ENCODE measurements at places on chromosomes 3 and 15.
A peak's percentile ranks its signal among the peaks of the same experiment; 100 is the strongest.

GRCh38 chr15:55108858-55109518 lies 87.8 kb downstream of the RSL24D1 start:
- DNase-seq = no peak

DNA sequence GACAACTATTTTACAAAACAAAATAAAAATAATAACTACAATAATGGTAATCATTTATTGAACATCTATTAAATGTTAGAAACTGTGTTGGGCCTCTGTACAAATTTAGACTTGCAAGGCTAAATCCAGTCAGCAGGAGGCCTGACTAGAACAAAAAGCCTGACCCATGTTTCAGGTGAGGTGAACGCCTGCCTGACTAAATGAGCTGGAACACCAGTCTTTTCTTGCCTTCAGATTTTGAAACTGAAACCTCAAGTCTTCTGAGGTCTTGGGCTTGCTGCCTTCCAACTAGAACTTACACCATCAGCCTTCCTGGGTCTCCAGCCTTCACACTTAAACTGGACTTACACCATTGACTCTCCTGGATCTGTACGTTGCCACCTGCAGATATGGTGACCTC lies 706.9 kb downstream of the TBL1XR1 start:
- DNase-seq = no peak

GRCh38 chr15:99749386-99749785 lies 16.1 kb upstream of the LYSMD4 start:
- DNase-seq = no peak

DNA sequence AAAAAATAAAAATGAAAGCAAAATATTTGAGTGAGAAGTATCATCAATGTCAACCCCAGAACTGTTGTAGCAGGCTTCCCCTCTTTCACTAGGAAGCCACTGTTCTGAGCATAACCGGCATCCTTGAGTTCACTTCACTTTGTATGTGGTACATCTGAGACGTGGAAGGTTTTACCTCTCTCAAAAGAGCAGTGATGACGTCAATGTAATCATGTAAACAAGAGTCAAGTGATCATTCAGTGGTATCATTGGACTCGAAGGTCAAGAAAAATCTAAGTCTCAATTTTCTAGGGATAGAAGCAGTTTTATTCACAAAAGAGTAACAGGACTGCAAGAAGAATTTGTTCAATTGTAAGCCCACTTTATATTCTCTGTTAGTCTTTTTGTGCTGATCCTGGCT lies 339.8 kb upstream of the THRB start:
- DNase-seq = no peak

DNA sequence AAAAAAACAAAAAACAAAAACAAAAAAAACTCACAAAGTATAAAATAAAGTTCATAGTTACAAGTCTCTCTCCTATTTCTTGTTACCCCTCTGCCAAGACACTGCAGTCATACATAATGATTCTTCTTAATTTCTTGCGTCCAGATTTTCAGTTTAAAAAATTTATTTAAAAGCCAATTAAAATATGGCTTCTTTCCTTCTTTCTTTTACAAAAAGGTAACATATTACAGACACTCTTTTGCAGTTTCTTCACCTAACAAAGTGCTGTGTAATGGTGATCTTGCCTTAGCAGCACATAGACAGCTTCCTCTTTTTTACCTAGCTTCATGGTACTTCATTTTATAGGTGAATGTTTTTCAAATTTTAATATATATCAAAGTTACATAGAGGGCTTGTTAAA lies 136.1 kb upstream of the SGO1 start:
- DNase-seq = no peak

GRCh38 chr3:177973241-177973840 lies 562.9 kb upstream of the KCNMB2 start:
- DNase-seq = no peak

DNA sequence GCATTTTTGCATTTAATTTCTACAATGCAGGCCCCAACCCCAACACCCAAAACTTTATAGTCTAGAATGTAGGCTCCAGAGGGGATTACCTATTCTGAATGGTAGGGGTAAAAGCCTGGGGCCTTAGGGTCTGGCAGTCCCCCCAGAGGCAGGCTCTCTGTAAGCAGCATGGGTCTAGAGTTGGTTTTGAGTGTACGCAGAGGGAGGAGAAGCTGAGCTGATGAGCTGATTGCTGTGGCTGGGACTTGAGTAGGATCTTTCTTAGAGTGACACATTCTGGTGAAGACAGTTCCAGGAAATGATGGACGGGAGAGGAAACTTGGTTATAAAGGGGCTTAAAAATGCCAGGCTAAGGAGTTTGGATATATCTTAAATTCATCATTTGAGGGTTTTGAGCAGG lies 2.1 kb downstream of the LPP start:
- no peak for DNase-seq

DNA sequence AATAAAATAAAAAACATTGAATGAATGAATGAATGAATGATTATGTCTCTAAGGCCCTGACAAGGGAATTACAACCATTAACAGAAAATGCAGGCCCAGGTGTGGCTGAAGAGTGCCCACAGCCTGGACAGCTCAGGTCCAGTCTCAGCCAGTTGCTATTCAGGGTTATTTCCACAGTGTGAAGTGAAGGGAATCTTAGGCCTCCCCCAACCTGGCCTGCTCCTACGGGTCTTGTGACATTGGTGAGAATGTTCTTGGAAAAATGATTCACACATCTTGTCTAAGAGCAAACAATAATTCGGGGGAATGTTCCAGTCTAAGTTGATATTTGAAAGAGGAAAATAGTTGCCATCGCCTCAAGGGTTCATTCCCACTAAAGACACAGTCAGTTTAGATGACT lies 37.0 kb downstream of the MINDY4B start:
- no peak for DNase-seq

GRCh38 chr15:62769604-62770003 lies 272.9 kb upstream of the TPM1 start:
- peak; percentile 57 for DNase-seq

- DNase-seq = no peak
These were observed 919.6 kb upstream of the EPHA6 start for GRCh38 chr3:95894820-95895219.

- DNase-seq = no peak
These were observed 21.0 kb downstream of the PAQR5 start for GRCh38 chr15:69319384-69320375.

- no peak for DNase-seq
These were observed 73.5 kb downstream of the SCN10A start for GRCh38 chr3:38742550-38742949.

DNA sequence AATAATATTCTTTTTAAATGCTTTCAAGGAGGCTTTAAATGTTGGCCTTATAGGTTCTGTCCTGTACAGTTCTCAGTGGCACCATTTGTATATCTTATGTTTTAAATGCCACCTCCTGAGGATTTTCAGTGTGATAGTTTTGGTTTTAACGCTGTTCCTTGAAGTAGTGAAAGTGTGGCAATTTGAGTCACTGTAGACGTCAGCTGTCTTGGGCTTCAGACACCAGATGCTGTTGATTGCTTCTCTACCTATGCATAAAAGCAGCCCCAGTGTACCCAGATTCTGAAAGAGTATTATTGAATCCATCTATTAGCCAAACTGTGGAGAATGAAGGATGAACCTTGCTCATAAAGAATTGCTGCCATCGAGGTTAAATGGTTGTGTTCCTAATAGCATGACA lies 316.8 kb upstream of the GBE1 start:
- no peak for DNase-seq

DNA sequence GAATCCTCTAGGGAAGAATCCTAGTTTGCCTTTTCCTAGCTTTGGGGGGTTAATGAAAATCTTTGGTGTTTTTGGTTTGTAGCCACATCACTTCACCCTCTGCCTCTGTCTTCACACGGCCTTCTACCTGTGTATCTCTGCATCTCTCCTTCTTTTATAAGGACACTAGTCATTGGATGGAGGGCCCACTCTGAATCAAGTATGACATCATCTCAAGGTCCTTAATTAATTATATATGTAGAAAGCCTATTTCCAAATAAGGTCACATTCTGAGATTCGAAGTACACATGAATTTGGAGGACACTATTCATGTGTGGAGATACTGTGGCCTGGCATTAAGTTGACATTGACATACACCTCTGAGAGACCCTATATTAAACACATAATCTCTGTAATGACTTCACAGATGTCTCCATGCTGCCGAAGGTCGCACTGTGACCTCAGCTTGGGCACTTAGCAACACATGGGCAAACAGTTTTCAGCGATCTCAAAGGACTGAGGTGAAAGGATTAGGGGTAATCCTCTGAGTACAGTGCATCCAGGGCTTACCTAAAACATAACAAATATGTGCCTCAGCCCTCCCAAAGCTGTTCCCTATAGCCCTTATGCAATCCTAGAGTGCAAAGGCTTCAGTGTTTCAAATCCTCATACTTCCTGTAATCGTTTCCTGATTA lies 446.0 kb downstream of the FGF12 start:
- no peak for DNase-seq

DNA sequence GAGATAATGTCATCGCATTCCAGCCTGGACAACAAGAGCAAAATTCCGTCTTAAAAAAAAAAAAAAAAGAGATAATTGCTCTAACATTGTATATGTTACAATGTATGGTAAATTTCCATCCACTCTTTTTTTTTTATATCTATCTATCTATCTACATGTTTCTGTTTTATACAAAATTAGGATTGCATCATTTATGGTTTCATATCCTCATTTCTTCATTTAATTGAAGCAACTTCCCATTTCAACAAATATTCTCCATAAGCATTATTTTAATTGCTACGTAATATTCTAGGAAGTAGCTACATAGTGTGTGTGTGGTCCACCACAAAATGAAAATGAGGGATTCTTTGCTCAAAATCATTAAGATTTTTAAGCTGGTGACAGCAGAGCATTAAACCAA lies 18.4 kb downstream of the RBP1 start:
- DNase-seq = no peak

DNA sequence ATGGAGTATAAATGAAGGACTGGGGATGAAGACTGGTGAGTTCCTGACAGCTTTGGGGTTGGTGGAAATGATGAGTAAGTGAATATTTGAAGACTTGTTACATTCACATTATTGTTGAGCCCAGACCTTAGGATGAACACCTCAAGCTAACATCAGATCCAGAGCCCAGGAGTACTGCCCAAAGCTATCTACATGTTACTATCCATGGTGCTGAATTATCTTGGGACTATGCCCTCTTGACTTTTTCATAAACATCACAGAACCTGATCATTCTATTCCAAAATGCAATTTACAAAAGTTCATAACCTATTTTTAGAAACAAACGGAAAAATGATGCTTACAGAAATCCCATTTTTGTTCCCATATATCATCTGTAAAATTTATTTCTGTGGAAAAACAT lies 613.3 kb downstream of the TUSC7 start:
- no peak for DNase-seq

DNA sequence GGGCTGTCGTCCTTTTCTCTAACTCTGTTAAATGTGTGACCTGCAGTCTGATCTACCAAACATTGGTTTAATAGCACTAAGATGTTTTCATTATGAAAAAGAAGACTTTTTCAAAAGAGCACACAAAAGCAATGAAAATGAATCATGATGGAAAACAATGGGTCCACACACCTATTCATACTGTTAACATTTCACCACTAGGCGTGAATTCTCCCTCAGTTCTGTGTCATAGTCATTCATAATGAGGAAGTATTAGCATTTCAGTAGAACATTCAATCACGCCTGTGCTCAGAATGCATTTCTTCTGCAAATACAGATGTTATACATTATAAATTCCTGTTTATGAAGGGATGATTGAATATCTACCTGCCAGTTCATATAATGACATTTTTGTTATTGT lies 35.9 kb downstream of the EIF4E3 start:
- DNase-seq = no peak

DNA sequence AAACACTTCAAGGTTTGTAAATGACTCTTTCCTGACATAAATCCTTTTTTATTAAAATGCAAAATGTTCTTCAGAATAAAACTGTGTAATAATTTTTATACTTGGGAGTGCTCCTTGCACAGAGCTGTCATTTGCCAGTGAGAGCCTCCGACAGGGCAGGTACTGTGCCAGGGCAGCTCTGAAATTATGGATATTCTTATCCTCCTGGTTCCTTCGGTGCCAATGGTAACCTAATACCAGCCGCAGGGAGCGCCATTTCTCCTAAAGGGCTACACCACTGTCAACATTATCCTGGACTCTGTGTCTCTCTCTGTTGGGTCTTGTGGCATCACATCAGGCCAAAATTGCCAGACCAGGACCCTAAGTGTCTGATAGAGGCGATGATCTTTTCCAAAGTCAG lies 33.0 kb downstream of the CHDH start:
- no peak for DNase-seq

DNA sequence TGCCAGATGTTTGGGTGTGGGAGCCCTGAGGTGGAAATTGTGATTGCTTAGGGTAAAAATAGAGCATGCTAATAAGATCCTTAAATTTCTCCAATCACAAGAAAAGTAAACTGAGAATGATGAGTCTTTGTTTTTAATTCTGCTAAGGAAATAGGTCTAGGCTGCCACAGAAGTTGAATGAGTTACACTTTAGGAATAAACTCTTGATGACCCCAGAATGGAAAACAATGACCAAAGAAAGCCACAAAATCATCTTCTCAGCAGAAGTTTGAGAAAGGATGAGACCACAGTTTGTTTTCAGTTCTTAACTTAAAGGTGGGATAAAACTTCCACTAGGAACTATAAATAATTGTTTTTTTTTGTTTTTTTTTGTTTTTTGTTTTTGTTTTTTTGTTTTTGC lies 164.6 kb upstream of the BCL6 start:
- no peak for DNase-seq

DNA sequence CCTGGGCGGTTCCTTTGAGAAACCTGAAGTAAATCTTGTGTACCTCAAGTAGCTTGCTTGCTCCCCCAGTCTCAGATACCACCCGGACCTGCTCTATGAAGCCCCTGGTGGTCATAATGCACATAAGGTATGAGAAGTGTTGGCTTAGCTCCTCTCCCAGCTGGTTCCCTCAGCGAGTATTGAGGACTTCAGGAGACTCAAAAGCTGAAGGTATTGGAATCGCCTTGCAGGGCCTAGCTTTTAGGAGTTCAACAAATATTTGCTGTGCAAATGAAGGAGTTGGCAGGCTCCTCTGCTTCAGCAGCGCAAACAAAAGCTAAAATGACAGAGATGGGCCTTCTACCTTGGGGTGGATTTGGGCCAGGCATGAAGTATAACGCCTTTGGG lies 1.7 kb downstream of the CMTM8 start:
- no peak for DNase-seq

DNA sequence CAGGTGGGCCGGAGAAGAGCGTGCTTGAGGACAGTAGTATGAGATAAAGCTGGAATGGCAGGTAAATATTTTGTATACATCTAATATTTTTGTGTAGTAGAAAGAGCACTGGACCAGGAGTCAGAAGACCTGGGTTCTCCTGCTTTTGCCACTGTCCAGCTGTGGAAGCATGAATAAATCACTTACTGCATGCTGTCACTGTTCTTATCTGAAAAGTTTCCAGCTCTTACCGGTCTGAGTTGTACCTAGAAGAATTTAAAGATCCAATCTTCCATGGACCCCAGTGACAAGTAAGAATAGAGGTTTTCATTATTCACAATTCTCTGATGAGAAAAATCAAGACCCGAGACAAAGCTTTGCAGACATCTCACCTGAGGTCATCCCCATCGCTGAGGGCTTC lies 5.9 kb downstream of the XPC start:
- DNase-seq = no peak

- no peak for DNase-seq
These were observed 73.4 kb downstream of the CCK start for GRCh38 chr3:42192334-42193200.

Data from AG04449 (cell line).